NCI-H1930 (cell line): ENCODE measurements at places on chromosomes 7 and 10.

DNA sequence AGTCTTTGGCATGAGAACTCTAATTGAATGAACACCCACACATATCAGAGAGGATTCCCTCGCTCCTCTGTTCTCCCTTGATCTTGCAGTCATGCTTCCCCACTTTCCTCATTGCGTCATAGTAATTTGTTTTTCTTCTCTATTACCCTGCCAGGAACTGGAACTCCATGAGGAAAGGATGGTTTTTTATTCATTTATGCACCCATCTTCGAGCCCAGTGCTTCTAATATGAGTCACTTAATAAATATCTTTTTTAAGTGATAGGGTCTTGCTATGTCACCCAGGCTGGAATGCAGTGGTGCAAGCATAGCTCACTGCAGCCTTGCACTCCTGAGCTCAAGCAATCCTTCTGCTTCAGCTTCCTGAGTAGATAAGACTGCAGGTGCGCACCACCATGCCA lies 83.5 kb downstream of the OTUD1 start:
- no peak for DNase-seq

DNA sequence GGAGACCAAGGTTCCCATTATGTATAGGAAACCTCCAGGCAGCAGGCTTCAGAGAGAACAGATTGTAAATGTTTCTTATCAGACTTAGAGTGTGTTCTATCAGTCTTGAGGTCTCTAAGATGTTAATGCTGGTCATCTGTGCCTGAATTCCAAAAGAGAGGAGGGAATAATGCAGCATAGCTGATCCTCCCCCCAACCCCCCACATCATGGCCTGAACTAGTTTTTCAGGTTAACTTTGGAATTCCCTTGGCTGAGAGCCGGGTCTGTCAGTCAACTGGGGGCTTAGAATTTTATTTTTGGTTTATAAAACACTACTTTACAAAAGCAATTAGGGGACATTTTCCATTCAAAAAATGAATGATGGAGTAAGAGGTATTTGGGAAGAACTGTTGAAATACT lies 184.3 kb downstream of the NEBL start:
- DNase-seq = no peak

GRCh38 chr7:23261843-23262452 lies 15.4 kb downstream of the GPNMB start:
- peak; percentile 14 for DNase-seq

DNA sequence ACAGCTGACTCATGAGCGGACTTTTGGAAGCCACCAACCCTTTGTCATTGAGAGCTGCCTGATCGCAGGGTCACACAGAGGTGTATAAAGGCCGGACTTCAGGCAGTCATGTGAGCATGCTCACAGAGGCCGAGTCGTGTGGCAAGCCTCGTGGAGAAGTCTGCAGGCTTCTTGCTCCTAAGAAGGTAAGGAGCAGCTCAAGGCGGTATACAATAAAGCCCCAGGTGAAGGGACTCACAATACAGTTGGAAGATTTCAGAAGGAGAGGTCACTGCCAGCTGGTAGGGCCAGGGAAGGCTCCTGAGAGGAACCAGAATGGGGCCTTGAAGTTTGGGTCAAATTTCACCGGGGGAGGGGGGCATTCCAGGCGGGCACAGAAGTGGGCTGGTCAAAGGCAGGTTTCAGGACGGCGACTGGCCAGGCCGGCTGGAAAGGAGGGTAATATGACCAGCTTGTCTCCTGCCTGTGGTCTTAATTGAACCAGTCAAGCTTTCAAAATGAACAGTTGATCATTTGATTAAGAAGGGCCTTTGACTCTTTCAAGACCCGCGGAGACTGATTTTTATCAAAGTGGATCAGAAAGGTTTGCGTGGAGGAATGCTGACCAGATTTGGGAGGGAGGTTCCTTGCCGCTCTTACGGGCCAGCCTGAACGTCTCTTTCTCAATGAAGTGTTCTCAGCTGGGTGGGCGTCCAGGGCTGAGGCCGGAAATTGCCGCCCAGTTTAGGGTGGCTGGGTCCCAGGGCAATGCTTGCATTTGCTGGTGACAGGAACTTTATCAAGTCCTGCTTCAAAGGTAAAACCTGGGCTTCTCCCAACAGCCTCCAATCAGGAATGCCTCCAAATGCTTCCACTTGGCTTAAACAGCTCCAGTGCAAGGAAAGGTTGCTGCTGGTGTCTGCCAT lies 178.6 kb downstream of the EMX2 start:
- no peak for DNase-seq

GRCh38 chr10:89283936-89284475 lies 17.8 kb upstream of the IFIT2 start:
- no peak for DNase-seq

DNA sequence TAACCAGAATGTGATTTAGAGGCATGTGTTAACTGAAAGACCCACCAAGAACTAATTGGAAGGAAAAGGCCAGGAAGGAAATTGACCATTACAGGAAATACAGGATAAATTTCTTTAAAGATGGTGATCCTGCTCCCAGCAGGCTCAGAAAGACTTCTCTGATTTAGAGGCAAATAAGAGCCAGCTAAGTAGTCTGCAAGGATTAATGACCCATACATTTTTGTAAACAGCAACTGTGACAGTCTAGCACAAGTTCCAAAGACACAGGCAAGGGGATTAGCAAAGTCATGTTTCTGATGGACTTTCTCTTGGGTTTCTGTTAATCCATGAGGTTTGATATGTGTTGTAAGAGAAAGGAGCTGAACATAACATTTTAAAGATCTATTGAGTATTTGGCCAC lies 425.0 kb downstream of the HTR7 start:
- no peak for DNase-seq

- DNase-seq = no peak
Observed at GRCh38 chr7:69674701-69675182, 76.5 kb downstream of the AUTS2 start.

DNA sequence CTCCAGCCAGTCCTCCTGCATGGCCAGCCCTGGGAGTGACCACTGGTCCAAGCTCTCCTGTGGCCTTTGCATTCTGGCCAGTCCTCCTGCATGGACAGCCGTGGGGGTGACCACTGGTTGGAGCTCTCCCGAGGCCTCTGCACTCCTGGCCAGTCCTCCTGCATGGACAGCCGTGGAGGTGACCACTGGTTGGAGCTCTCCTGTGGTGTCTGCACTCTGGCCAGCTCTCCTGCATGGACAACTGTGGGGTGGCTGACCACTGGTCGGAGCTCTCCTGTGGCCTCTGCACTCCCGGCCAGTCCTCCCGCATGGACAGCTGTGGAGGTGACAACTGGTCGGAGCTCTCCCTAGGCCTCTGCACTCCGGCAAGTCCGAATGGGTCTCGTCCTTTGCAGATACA lies 28.7 kb upstream of the ADARB2 start:
- no peak for DNase-seq

GRCh38 chr7:115475761-115476385 lies 554.0 kb downstream of the MDFIC start:
- no peak for DNase-seq

DNA sequence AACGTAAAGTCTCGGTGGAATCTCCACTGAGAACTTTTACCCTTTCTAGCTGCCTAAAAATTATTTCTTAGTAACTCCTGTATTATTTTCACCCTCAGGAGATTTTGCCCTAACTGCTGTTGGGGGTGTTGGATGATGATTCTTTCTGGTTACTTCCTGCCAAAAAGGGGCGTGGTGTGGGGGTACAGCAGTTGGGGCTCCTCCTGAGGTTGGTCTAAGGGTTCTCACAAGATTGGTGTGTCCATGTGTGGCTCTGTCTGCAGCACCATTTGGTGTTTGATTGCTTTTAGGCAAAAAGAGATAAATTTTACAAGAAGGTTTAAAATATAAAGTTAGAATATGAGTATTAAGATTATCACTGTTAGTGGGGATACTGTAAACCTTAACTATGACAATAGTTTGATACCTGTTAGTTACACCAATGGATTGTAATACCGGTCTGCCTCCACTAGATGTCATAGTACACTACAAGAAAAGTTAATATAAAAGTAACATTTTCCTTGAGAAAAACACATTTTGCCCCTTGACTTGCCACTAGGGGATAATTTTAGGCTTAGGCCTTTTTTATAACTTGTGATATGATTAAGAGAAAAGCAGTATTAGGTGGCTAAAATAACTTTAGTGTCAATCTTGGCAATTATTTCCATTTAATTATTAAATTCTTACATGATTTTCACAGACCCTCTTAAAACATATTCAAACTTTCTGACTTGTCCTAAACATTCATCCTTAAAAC lies 928.7 kb downstream of the IPMK start:
- DNase-seq = peak; percentile 0

DNA sequence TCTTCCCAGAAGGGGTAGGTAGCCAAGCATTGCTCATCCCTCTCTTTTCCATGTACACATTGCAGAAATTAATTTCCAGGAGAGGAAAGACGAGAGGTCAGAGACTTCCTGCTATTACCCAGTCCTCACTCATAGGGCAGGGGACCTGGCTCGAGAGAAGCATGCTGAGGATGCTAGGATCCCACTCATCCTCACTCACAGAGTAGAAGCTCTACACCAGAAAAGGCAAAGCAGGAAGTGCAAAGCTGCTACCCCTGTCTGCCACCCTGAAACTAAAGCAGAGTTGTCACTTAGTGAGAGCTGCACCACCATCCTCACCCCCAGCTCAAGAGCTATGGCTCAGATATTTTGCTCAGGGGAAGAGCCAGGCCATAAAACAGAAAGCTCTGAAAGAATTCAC lies 9.9 kb downstream of the OR9A2 start:
- no peak for DNase-seq

GRCh38 chr7:37259319-37259821 lies 189.3 kb downstream of the ELMO1 start:
- DNase-seq = no peak
